Left lung (tissue), 14 donors: ENCODE measurements at places on chromosomes 4 and X. TPM values are rescaled to one million over a fixed set of nuclear protein-coding genes. Genes with fewer than 3 reads are reported as not detected.

Gene CTAG2
- polyA plus RNA-seq, result not detected

Gene SLC10A3
- polyA plus RNA-seq, result 17.9 TPM

Gene TMPRSS11A
- polyA plus RNA-seq, result 0.09 TPM

Gene PRRG3
- 17.5 TPM for polyA plus RNA-seq

Gene BMPR1B
- polyA plus RNA-seq, result 0.72 TPM

GRCh38 chr4:101334963-101335572 is 12.3 kb downstream of the PPP3CA start:
- no peaks in the 10 kb centered on the region for H3K4me1 ChIP-seq
- H3K27ac ChIP-seq, result no peak overlapping the region
- no peaks in the 10 kb centered on the region for H3K36me3 ChIP-seq
- H3K4me3 ChIP-seq, result no peak overlapping the region

DNA sequence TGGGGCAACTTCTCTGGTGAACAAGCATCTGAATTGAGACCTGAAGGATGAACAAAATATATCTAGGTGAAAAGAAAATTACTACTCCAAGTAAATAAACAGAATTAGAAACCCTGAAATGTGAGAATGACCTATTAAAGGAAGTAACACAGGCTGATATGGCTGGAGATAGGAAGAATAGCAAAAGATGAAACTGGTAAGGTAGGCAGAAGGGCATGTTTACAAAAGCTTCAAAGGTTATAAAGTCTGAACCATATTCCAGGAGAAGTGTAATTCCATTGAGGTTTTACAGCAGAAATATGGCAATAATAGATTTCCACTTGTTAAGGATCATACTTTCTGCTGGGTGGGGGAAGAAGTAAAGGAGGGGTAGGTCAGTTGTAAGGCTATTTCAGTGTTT is 452.0 kb downstream of the GBA3 start:
- H3K27ac ChIP-seq, result no peak overlapping the region
- no peaks in the 10 kb centered on the region for H3K36me3 ChIP-seq
- H3K4me3 ChIP-seq, result no peak overlapping the region
- DNase-seq, result no peak

GRCh38 chr4:20532871-20533870 is 167.1 kb upstream of the PACRGL start:
- no peak overlapping the region for H3K4me3 ChIP-seq
- no peaks in the 10 kb centered on the region for H3K27me3 ChIP-seq
- DNase-seq, result peak; percentile 56

- H3K27ac ChIP-seq, result no peak overlapping the region
- H3K4me1 ChIP-seq, result no peaks in the 10 kb centered on the region
- no peak for DNase-seq
- H3K4me3 ChIP-seq, result peak overlapping the region; percentile 44
- H3K27me3 ChIP-seq, result no peaks in the 10 kb centered on the region
- H3K36me3 ChIP-seq, result no peaks in the 10 kb centered on the region
Measured at GRCh38 chrX:12790885-12791256, 341 bp upstream of the PRPS2 start.

- H3K4me3 ChIP-seq, result no peak overlapping the region
- no peak overlapping the region for H3K27ac ChIP-seq
- DNase-seq, result peak; percentile 27
- no peaks in the 10 kb centered on the region for H3K36me3 ChIP-seq
- no peaks in the 10 kb centered on the region for H3K27me3 ChIP-seq
- no peaks in the 10 kb centered on the region for H3K4me1 ChIP-seq
Measured at GRCh38 chr4:8762951-8763735, 108.5 kb downstream of the HMX1 start.

DNA sequence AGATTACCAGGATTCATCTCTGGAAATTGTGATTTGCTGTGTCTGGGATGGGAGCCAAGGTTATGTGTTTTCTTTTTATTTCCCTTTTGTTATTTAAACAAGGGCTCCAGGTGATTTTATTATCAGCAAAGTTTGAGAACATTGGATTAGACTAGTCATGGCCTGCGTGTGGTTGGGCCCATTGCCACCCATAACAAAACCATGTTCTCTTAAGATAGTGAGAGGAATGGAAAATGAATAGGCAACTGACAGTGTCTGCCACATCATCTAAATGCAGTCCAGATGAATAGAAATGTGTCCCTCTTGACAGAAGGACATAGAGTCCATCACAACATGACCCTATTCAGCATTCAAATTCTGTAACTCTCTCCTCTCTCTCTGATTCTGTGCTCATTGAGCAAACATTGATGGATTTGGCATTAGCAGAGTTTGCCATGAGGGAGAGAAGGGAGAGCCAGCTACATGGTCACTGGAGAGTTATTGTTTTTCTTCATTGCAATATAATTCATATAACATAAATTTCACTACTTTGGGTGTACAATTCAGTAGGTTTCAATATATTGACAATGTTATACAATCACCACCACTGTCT is 11.7 kb downstream of the XK start:
- no peak overlapping the region for H3K27ac ChIP-seq
- no peaks in the 10 kb centered on the region for H3K27me3 ChIP-seq
- DNase-seq, result no peak
- H3K4me3 ChIP-seq, result no peak overlapping the region
- H3K36me3 ChIP-seq, result no peaks in the 10 kb centered on the region
- H3K4me1 ChIP-seq, result no peaks in the 10 kb centered on the region
